ENCODE measurements at places on chromosomes 1 and 21.

- no peaks in the 10 kb centered on the region for H3K27me3 ChIP-seq
- no peak overlapping the region for H3K27ac ChIP-seq
- H3K36me3 ChIP-seq = no peaks in the 10 kb centered on the region
- H3K4me3 ChIP-seq = no peak overlapping the region
- DNase-seq = no peak
Observed at GRCh38 chr21:43609501-43610340, 49.6 kb downstream of the HSF2BP start.

- H3K36me3 ChIP-seq = peaks cover 7% of the 10 kb centered on the region
- H3K27ac ChIP-seq = no peak overlapping the region
- no peaks in the 10 kb centered on the region for H3K27me3 ChIP-seq
- peak; percentile 2 for DNase-seq
Observed at GRCh38 chr1:32142446-32143301, 34.8 kb downstream of the KPNA6 start.

GRCh38 chr1:86640161-86640670 is 64.2 kb upstream of the SH3GLB1 start:
- no peaks in the 10 kb centered on the region for H3K36me3 ChIP-seq
- no peaks in the 10 kb centered on the region for H3K4me1 ChIP-seq
- DNase-seq = no peak
- H3K27me3 ChIP-seq = no peaks in the 10 kb centered on the region
- H3K4me3 ChIP-seq = no peak overlapping the region

- H3K36me3 ChIP-seq = no peaks in the 10 kb centered on the region
- peaks cover 14% of the 10 kb centered on the region for H3K4me1 ChIP-seq
- H3K27me3 ChIP-seq = no peaks in the 10 kb centered on the region
- no peak overlapping the region for H3K4me3 ChIP-seq
- no peak for DNase-seq
Observed at GRCh38 chr1:224494343-224494742, 59.7 kb upstream of the WDR26 start.
